ENCODE measurements at places on chromosomes 2 and 18.

GRCh38 chr2:64003239-64003638, 16.0 kb downstream of the VPS54 start:
- no peak for DNase-seq

DNA sequence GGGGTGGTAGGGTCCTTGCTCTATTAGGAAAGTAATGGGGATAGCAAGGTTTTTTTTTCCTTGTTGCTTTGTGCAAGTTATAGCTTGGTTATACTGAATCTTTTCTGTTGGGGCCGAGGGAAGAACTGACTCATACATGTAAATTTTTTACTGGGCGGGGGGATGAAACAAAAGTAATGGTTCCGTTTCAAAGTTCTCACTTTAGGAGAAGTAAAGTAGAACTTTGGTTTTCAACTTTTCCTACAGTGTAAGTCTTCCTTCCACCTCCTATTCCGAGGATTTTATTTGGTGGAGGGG, 1.1 kb downstream of the AFTPH start:
- no peak for DNase-seq

DNA sequence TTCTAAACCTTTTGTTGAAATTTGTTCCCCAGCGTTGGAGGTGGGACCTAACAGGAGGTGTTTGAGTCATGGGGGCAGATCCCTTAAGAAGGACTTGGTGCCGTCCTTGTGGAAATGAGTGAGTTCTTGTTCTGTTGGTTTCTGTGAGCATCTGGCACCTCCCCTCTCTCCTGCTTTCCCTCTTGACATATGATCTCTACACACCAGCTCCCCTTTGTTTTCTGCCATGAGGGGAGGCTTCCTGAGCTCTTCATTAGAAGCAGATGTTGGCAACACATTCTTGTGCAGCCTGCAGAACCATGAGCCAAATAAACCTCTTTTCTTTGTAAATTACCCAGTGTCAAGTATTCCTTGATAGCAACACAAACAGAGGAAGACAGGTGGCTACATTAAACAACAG, 23.8 kb downstream of the NABP1 start:
- no peak for DNase-seq

DNA sequence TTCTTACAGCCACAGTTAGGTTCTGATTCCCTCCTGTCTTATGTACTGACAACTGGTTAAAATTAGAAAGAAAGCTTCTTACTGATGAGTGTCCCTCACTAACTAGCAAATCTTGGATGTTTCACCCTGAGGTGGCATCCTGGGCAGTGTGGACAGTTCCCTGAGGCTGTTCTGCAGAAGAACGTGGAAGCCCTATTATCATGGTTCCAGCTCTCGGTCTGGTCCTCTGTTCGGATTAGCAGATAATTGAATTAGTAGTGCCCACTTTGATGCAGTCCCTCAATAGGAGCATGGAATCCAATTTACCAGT, 381.7 kb upstream of the NT5C1B start:
- no peak for DNase-seq

- DNase-seq = no peak
These were observed 223.7 kb downstream of the SOX11 start for GRCh38 chr2:5915881-5916310.

All from GM18507 (cell line).